ENCODE measurements at places on chromosomes 12 and 14.

DNA sequence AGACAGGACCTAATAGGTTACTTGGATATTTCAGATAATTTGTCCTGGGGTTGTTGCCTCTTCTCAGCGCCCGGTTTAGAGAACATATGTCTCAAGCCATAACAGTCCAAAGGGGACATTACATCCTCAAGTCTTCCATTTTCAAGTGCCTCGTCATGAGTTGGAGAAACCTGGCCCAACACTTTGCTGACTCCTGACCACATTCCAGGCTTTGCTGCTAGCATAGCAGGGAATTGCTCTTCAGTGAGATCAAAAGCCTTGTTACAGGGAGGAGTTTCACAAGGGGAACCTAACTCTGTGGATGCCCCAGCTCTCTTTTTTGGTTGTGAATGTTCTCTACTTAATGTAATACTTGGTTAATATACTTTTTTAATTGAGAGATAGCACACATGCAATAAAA lies 8.2 kb upstream of the MMP19 start:
- no peak for DNase-seq

DNA sequence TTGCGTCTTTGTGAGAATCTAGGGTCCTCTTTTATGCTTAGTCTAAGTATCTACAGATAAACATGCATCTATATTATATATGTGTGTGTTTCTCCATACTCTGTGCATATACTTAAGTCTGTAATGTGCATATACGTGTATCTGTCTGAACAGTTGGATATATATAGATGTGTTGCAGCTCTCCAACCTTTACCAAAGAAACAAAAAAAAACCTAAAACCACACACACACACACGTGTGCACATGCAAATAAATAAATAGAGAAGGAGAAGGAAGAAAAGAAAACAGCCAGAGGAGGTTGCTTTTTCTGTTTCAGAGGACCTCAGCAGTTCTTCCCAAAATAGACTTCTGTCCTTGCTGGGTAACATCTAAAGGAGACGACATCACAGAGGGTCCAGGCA lies 244.9 kb downstream of the CACNA1C start:
- DNase-seq = no peak

DNA sequence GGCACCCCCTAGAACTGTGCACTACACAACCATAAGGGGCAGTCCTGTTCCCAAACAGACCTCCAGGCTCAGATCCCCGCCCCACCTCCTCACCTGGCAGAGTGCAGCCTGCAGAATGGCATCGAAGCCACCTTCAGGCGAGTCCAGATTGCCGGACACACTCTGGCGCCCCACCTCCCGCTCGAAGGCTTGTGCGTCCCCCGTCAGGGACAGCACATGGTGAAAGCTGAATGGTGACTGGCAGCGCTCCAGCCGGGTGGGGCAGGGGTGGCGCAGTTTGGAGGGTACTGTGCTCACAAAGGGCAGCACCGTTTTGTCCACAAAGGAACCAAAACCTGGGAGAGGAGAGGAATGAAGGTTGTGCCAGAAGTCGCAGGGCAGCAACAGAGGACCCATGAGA lies 10.6 kb downstream of the ITGB7 start:
- no peak for DNase-seq

DNA sequence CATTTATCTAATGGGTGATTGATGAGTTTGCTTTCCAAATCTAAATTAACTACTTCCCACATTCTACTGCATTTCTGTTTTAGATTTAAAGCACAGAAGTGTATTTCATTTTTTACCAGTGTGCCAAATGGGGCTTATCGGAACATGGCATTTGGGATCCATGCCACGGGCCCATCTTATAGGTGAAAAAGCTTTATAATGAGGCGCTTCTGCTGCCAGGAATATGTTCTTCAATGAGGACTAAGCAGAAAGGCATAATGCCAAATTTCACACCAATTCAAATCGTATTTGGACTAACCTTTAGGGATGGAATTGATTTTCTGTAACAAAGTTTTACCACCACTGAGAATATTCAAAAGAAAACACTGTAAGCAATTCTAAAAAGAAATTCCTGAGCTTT lies 803.5 kb upstream of the FLRT2 start:
- no peak for DNase-seq

DNA sequence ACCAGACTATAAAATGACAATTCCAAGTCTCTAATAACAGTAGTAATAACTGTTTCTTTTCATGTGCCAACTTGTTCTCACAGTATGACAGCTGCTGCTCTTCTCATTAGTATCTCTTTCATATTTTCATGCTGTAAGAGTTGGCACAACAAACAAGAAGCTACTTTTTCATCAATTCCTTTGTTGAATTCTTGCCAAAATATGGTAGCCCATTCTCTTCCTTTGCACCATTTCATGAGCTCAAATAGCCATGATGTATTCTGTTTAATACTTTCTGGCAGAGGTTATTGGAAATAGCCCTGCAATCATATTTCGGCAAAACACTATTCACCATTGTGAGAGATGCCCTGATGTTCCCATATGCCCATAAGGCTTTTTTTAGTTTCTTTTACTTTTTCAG lies 1100.7 kb downstream of the TRHDE start:
- no peak for DNase-seq

- no peak for DNase-seq
These were observed 13.9 kb upstream of the CACNA2D4 start for GRCh38 chr12:1932264-1932777.

DNA sequence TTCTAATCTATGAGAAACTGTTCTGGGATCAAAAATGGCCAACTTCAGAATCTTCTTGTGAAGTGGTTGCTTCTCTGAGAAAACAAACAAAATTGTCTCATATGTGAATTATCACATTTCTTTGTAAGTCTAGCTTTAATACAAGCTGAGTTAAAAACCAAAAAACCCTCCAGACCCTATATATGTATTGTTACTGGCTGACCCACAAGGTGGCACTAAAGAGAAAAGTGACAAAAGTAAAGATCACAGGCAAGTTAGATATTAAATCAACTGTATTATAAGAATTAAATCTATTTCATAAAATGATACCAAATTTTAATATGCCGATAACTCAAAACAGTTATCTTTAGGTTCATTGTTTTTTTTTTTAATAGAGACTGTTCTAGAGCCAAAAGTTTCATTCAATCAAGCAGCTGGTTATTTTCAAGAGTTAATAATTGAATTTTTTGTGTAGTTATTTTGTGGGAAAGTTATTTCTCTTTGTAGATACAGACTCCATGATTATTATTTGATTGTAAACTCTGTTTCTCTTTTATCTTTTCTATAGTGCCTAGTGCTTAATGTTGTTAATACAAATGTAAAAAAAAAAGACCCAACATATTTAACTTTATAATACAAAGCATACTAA lies 7.5 kb upstream of the TRHDE start:
- DNase-seq = no peak

GRCh38 chr12:91852634-91853033 lies 293.0 kb downstream of the BTG1 start:
- no peak for DNase-seq

DNA sequence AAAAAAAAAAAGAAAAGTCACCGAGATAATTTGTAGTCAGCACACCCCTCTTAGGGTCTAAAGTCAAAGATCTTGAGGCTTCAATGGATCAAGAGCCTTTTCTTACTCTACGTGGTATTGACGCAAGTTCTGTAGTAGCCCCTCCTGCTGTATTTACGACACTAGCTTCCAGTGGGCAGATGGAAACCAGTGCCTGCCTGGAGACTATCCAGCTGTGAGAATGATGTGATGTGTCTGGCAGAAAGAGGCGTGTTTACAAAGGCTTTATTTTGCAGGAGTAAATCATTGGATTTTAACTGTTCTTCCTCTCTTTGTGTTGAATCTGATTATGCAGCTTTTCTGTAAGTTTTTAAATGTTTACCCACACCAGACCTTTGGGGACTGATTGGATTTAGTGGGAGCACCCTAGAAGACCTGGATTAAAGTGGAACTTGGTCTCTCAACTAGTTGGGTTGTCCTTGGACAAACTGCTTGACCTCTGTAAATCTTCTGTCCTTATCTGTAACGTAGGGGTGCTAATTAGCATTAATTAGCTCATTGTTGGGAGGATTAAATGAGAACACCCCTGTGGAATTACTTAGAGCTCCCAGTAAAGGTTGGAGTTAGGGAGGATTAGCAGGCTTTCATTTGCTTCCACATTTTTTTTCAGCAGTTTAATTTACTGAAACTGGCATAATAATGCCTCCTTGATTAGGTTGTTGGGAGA lies 72.4 kb downstream of the RASSF3 start:
- DNase-seq = no peak

DNA sequence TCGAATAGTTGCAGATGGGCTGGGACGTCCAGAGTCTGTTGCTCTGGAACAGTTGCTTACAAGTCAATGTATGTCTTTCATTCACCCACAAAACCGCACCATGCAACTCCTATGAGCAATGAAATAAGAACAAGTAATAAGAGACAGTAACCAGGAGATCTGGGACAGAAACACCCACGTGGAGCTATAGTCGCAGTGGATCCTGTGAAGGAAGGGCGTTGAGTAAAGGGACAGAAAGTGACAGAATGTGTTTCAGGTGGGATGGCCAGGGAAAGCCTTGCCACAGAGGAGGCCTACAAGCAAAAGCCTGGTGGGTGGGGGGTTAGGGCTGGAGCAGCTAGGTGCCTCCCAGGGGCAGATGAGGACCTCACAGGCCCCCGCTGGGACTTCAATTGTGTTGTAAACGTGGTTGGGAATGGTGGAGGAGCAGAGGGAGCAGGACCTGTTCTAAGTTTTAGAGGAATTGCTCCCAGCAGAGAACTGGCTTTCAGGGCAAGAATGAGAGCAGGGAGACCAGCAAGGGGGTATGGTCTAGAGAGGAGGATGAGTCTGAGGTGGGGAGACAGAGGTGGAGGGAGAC lies 86.7 kb upstream of the FZD10 start:
- DNase-seq = no peak

GRCh38 chr14:39576736-39577135 lies 144.5 kb upstream of the FBXO33 start:
- DNase-seq = no peak

- DNase-seq = no peak
These were observed 255.8 kb upstream of the HMGA2 start for GRCh38 chr12:65568517-65568916.

DNA sequence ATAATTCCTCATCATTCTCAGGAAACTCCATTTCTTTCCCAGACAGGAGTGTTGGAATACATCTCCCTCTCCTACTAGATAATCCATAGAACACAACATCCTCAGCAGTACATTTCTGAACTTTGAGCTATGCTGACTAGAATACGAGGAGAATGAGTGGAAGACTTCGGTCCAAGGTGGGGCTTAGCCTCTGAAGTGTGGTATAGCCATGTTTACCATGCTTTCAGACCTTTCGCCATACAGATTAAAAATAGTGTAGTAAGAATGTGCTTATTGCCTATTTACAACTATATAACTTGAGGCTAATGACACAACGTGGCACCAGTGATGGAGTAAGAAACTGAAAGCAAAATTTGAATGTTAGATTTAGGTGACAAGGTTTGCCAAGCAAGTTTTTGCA lies 184.5 kb upstream of the KRR1 start:
- no peak for DNase-seq

GRCh38 chr14:31252865-31253264 lies 45.3 kb upstream of the HECTD1 start:
- DNase-seq = no peak

DNA sequence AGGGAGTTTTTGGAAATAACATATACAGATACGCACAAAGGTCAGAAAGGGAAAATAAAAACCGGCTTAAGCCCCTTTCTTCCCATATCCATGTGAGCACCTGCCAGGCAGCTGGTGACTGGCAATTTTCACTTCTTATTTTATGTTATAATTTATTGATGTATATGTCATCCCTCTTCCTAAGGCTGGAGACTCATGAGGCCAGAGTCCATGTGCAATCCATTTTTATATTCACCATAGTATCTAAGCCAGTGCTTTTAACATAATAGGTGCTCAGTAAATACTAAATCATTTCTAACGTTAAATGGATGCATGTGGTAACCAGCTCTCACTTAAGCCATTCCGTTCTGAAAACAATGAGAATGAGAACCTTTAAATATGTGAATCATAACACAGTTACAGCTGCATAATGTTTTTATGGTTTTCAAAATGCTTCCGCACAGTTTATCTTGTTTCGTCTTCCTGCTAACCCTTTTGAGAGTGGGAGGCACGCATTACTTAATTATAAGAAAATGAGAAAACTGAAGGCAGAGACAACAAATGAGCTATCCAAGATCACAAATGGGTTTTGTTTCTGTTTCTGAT lies 178.3 kb downstream of the CACNA1C start:
- DNase-seq = no peak

GRCh38 chr12:57575771-57576612 lies 15.0 kb upstream of the PIP4K2C start:
- no peak for DNase-seq

DNA sequence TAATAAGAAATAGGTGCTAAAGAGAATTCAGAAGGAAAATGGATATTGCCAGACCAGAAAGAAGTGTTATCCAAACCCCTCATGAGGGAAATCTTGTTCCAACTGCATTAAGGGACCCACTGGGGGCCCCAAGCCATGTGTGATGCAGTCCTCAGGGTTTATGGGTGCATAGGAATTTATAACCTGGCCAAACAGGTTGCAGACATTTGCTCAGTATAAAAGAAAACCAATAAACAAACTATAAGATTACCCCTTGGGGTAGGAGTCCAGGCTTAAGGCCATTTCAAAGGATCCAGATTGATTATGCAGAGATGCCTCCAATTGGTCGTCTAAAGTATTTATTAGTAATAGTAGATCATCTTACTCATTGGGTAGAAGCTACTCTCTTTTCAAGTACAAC lies 240.9 kb upstream of the DIO3 start:
- DNase-seq = no peak

DNA sequence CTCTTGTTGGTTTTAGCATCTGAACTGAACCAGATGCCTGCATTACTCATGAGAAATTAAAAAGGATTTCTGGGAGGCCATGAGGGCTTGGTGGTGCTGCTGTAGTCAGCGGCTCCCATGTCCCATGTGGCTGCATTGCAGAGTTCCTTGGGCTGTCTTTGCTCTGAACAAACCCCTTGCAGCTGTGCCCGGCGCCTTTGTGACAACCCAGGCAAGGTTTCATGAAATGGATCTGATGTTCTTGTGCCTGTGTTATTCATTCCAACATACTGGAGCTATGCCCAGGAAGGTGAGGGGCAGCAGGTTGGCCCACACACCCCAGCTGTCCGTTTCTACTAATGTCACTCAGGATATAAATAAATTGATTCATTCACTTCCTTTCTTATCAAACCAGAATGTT lies 40.8 kb downstream of the TGFB3 start:
- no peak for DNase-seq

Data from stimulated activated CD8-positive, alpha-beta memory T cell treated with anti-CD3 and anti-CD28 coated beads, Interleukin-15, amount 100 ng/mL, for 24 hours (primary cell).